ENCODE measurements at places on chromosomes 5 and 9.

GRCh38 chr5:14486486-14486885 is 95.1 kb upstream of the OTULINL start:
- no peak for DNase-seq

- DNase-seq: peak; percentile 52
Observed at GRCh38 chr5:55868846-55869245, 17.7 kb downstream of the IL31RA start.

DNA sequence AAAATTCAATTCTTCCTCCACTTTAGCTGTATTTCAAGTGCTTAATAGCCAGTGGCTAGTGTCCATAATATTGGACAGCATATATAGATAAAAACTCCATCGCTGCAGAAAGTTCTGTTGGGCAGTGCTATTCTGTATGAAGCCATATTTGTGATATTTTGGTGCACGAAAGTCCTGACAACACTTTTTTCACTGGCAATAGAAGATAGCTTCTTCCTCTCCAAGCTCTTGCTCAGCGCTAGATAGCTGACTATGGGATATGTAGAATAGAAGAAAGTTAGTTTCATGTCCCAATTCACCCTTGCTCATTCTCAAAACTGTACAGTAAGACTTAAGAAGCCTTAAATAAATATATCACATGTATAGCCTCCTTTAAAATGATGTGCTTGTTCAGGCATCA is 269.9 kb downstream of the TLR4 start:
- DNase-seq: no peak

DNA sequence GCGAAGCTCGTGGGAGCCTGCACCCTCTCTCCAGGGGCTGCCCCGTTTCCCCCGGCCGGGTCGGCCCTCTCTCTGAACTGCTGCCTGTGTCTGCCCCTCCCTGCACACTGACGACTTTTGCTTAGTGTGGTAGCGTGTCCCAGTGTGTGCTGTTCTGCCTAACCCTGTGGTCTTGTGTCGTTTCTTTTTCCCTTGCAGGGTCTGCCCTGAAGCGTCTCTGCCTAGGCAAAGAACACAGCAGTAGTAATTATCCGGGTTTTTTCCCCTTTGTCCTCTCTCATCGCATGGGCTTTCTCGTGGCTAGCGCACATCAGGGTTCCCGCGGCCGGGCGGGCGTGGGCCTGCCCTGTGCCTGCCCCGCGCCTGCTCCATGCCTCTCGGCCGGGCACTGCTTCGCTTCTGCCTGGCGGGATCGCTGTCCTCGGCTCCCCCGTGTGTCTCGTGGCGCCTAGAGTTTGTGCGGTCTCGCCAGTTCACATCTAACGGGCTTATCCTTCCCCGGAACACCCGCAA is 122.7 kb downstream of the WNK2 start:
- no peak for DNase-seq

- DNase-seq: peak; percentile 97
Observed at GRCh38 chr5:139482050-139482889, at the start of gene STING1. Gene STING1, minus strand, starts transcription at chr5:139482758. Its CDS starts 1,054 bp downstream, at chr5:139481704.

GRCh38 chr5:148774313-148774712 is 52.1 kb upstream of the ADRB2 start:
- no peak for DNase-seq

DNA sequence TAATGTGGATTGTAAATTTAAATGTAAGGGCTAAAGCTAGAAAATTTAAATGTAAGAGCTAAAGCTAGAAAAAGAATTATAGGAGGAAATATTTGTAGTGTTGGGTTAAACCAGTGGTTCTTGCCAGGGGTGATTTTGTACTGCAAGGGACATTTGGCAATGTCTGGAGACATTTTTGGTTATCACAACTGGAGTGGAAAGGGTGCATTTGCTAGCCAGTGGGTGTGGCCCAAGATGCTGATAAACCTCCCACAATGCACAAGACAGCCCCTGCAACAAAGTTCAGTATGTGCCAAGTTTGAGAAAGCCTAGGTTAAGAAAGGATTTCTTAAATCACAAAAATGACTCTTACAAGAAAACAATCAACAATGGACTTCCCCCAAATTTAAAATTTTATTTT is 31.6 kb upstream of the ELL2 start:
- DNase-seq: peak; percentile 55

All from OCI-M1 (cell line).